ENCODE measurements at places on chromosomes 4 and X.

DNA sequence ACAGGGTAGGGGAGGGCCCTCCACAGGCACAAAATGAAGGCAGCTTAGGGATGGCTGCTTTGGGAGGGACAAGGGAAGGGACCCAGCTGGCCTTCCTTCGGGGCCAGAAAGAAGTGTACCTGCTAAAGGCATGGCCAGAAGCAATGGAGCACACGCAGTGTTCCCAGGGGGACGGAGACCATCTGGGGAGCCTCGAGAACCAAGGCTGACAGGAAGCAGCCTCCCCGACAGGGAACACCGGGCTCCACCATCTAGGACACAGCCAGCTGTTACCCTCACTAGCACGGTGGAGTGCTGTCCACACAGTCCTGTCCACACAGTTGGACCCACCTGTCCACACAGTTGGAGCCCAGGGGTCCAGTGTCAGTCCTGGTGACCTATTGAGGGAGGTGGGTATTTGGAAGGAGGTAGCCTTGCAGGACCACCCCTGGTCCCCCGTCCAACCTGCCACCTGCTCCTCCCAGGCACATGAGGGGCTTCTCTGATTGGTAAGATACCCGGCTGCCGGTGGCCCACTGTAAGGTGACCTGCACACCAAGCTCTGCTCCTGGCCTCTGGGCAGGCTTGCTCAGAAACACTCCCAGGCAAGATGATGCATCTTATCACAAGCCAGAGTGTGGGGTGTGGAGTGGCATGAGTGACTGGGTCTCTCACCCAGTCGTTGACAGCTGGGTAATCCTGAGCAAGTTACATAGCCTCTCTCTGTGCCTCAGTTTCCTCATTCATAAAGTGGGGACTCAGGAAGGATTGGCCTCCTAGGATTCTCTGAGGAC, 20.5 kb upstream of the AFAP1 start:
- DNase-seq, result no peak

DNA sequence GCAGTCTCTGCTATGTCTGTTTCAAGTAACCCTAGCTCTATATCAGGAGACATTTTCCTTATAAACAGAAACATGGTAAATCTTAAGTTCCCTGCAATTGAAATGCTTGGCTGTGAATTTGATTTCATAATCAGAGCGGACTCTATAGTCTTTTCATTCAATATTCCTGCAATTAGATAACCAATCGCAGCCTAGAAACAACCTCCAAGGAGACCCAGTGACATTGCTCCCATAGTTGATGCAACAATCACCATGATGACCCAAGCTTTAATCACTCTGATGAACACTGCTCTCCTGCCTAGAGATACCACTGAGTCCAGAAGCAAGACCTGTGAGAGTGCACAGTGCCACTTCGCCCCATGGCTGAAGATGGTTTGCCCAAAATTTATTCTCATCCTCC, at the start of gene CABS1:
TSS of gene CABS1 (plus strand) at position 301 of the 400 bp plus-strand sequence. CDS start at position 360, 59 bp downstream.
- DNase-seq, result no peak

DNA sequence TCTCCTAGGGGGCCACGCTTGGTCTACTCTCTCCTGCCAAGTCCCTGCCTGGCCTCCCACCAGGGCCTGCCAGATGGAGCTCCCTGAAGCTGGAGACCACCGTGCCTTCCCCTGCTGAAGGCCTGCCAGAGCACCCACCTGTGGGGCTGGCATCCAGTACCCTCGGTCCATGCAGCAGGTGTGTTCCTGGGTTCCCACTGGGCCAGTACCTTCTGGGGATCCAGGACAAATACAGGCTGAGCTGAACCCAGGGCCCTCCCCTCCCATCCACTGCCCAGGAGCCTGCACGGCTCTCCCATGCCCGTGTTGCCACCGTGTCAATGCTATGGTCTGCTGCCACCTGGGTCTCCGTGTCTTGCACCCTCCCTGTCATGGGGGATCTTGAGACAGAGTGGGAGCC, 68.8 kb downstream of the ABLIM2 start:
- DNase-seq, result no peak

- no peak for DNase-seq
Observed at GRCh38 chr4:54843946-54844345, 186.2 kb downstream of the KIT start.

- DNase-seq, result no peak
Observed at GRCh38 chr4:24203926-24204325, 314.1 kb upstream of the PPARGC1A start.

GRCh38 chr4:71978210-71978835, 53.5 kb upstream of the NPFFR2 start:
- DNase-seq, result no peak

GRCh38 chr4:2412534-2412884, 5.9 kb downstream of the ZFYVE28 start:
- DNase-seq, result no peak

DNA sequence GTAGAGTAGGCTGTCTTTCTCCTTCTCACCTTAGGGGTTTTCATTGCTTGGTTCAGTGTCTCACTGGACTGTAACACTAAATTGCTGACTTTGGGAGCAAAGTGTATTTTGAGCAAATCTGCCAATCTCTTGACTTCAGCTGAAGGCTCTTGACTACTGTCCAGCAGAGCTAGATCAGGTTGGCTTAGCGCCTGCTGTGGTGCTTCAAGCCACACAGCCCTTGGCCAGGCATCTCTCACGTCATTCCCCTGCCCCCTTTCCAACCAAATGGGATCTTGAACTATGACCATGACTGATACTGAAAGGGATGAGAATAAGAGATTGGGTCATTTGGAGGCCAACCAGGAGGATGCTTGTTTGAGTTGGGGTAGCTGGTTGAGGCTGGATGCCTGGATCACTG, 4.8 kb downstream of the SLC16A2 start:
- no peak for DNase-seq

GRCh38 chrX:444305-444704, 57.6 kb upstream of the PPP2R3B start:
- DNase-seq, result no peak

GRCh38 chr4:128220286-128221235, 67.1 kb downstream of the PGRMC2 start:
- DNase-seq, result peak; percentile 32

GRCh38 chr4:83329521-83330110, 5.0 kb downstream of the HPSE start:
- no peak for DNase-seq

GRCh38 chrX:39133971-39134370, 332.7 kb downstream of the MID1IP1 start:
- DNase-seq, result no peak

DNA sequence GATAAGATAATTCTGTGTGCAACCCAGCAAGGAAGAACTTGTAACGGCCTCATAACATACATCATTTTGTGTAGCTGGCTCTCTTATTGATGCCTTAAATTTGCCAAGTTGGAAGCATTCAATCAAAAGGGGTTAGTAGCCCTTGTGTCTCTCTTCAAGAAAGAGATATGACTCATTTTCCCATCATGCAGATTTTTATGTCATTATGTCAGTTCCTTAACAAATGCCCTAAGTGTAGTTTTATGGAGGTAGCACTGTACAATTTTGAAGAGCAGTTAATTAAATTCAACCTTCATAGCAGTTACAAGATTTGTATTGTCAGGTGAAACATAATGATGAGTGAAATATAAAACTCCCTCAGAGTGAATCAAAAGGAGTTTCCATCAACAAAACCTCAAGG, 215.6 kb downstream of the GRIA3 start:
- no peak for DNase-seq

DNA sequence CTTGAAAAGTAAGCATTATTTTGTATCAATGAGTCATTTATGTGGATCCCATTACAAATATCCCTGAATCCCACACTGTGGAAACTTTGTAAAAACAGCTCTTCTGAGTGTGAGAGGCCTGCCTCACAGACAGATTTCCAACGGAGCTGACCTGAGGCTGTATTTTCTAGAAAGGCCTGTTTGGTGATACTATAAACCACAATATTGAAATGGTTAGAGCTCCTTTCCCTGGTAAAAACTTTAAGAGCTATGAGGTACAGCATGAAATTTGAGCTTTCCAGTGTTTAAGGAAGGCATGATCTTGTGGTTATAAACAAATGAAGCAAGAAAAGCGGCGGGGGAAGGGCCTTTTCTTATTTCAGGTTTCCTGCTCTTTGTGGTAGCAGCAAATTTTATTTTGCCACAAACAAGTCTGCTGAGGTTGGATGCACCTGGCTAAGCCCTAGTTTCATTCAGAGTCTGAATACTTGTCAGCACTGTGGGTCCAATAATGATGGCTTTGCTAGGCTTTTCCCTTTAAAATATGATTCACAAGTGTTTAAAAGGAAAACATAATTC, 86.8 kb upstream of the ETNPPL start:
- DNase-seq, result no peak

GRCh38 chr4:34323549-34324320, 1920.6 kb downstream of the ARAP2 start:
- no peak for DNase-seq

DNA sequence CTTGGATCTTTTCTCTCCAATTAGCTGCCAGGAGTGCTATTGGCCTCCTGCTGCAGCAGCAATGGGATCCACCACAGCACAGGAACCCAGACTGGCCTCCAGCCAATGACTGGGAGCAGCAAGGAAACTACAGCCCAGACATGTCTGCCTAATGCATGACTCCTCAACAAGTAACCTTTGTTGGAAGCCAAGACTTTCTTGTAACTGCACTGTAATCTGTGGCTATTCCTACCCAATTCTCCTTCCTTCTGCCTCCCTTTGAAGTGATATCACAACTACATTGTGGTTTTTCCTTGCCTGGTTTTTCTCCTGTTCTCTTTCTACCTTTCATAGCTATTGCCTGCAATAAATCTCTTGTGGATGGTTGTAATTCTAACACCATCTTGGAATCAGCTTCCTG, 39.8 kb downstream of the SNCA start:
- DNase-seq, result no peak

Data from DMS 273 treated with DMSO at 0.1 percent for 48 hours (cell line).